ENCODE measurements at places on chromosomes 7 and 10.

DNA sequence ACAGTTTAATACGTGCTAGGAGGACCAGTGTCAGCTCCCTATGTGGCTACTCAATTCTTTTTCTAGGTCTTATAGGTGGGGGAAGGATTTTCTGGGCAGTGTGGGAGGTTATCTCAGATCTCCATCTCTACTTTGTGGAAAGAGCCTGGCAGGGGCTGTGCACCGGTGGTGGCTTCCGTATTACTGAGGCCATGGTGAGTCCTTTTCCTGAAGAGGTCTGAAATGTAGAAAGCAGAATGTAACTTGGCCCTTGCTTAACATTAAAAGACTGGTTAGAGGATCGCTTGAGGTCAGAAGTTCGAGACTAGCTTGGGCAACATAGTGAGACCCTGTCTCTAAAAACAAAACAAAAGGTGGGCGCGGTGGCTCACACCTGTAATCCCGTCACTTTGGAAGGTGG is 2.7 kb upstream of the TPST1 start:
- DNase-seq: no peak

GRCh38 chr7:117796889-117797288 is 76.4 kb downstream of the CTTNBP2 start:
- DNase-seq: no peak

DNA sequence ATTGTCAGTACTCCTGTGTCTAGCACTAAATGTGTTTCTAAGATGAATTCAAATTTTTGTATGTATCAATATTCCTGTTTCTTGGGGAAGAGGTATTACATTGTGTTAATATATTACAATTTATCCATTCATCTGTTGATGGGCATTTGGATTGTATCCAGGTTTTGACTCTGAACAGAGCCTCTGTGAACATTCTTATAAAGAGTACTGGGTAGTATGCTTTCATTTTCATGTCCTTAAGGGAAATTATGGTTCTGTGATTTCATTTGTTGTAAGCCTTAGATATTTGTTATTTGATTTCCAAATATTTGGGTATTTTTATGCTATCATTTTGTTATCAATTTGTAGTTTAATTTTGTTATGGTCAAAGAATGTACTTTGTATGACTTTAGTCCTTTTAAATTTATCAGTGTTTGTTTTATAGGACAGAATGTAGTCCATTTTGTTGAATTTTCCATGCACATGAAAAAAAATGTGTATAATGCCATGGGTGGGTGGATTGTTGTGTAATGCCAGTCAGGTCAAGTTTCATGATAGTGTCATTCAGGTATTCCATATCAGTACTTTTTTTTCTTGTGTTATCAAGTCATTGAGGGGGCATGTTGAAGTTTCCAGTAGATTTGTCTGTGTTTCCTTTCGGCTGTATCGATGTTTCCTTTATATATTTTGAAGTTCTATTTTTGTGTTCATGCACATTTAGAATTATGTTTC is 38.4 kb downstream of the STAM start:
- DNase-seq: no peak

GRCh38 chr7:153523320-153524015 is 528.7 kb upstream of the DPP6 start:
- DNase-seq: no peak

DNA sequence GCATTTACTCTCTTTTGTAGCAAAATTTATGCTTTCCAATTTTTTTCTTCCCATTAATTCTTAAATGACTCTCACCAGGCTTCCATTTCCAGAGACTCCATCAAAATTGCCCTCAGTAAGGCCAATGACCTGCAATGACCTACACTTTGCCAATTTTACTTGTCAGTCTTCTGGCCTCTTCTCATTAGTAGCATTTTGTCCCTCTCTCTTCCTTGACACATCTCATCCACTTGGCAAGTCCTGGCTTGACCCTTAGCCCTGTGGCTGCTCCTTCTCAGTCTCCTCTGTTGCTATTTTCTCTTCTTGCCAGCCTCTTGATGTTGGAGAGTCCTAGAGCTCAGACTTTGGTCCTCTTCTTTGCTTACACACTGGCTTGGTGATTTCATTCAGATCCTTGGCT is 166.1 kb upstream of the MTPN start:
- DNase-seq: no peak

GRCh38 chr10:43623351-43623750 is 17.1 kb downstream of the ZNF485 start:
- no peak for DNase-seq

- no peak for DNase-seq
These were observed 519.6 kb downstream of the REEP3 start for GRCh38 chr10:64040781-64041180.

- DNase-seq: no peak
These were observed 53.8 kb upstream of the LRRC4 start for GRCh38 chr7:128084896-128085608.

DNA sequence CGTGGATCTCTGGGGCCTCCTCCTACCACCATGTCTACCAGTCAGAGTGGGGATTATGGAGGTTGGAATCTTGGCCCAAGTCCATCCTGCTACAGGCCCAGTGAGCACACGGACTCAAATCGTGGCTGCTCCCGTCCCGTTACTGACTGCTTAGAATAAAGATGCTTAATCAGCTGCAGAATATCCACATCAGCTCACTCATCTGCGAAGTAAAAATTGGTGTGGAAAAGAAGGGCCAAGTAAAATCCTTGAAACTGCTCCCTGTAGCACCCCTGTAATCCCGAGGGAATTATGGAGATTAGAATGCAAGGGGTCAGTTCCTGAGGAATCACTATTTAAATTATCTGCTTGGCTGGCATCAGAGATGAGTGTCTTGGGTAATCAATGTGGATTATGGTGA is 13.0 kb upstream of the HTR5A start:
- DNase-seq: no peak

DNA sequence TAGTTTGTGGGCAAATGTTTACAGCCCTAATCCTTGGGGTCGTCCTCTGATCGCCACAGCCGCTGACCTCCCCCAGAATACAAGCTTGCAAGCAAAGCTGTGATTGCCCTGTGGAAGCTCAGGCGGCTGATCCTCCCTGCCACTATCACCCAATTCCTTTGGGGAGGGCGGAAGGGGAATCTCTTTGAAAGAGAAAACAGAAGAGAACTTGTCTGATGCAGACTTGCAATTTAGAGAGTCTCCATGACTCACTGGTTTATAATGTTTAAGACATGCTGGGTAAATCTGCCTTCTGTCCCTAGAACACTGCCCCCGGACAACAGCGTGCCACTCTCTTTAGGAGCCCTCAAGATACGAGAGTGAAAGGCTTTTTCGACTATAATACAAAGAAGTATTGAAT is 75.5 kb downstream of the NRP1 start:
- DNase-seq: no peak

DNA sequence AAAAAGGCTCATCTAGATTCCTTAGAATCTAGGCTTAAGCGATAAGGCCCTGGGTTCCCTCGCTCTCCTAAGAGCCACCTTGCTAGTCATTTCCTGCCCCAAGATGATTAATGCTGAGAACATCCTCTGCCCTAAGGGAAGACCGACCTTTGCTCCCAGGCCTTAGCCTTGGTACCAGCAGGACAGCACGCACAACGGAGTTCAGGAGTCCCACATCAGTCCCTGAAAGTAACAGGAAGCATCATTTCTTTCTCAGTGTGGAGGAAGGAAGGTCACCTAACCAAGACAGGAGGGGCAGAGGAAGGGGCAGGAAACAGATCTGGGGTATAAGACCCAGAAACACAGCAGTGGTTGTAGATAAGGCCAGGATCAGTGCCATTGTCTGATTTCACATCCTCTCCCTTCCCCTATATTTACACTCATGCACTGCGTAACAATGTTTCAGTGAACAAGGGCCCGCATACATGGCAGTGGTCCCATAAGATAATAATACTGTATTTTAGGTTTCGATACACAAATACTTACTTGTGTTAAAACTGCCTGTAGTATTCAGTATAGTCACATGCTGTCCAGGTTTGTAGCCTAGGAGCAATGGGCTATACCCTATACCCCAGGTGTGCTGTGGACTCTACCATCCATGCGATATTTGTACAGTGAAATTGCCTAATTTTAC is 8.1 kb upstream of the FAM107B start:
- no peak for DNase-seq
